ENCODE measurements at places on chromosomes 2 and 18.
A peak's percentile ranks its signal among the peaks of the same experiment; 100 is the strongest.

GRCh38 chr2:100391735-100392515 lies 25.5 kb downstream of the CHST10 start:
- no peak for DNase-seq

- DNase-seq = peak; percentile 58
These were observed 217.2 kb downstream of the TNS1 start for GRCh38 chr2:217785544-217786045.

DNA sequence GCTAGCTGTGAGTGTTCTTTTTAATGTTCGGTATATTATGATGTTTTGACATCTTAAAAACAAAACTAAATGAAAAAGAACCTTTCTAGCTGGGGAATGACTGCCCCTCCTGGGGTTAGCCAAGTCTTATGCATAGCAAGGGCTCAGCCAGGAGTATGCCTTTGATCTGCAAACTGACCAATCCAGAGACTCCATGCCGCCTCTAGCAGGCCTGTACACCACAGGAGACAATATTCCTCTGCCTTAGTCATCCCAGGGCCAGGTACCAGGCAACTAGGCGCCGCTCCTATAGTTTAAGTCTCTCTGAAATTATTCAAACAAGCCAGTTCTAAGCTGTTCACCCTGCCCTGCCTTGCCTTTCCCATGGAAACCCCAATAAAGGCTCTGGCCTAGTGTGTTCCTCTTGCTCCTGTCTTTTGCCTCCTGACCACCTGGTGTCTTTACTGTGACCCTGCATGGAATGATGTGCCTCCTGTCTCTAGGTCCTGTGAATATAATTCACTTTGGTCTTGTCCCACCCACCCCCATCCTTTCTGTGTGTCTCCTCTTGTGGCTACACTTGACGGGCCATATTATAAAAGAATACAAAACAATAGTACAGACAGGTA lies 52.0 kb upstream of the CHN1 start:
- no peak for DNase-seq

GRCh38 chr2:172693037-172693436 lies 42.6 kb upstream of the RAPGEF4 start:
- no peak for DNase-seq

- DNase-seq = no peak
These were observed 806 bp downstream of the RFX8 start for GRCh38 chr2:101473911-101474701.

DNA sequence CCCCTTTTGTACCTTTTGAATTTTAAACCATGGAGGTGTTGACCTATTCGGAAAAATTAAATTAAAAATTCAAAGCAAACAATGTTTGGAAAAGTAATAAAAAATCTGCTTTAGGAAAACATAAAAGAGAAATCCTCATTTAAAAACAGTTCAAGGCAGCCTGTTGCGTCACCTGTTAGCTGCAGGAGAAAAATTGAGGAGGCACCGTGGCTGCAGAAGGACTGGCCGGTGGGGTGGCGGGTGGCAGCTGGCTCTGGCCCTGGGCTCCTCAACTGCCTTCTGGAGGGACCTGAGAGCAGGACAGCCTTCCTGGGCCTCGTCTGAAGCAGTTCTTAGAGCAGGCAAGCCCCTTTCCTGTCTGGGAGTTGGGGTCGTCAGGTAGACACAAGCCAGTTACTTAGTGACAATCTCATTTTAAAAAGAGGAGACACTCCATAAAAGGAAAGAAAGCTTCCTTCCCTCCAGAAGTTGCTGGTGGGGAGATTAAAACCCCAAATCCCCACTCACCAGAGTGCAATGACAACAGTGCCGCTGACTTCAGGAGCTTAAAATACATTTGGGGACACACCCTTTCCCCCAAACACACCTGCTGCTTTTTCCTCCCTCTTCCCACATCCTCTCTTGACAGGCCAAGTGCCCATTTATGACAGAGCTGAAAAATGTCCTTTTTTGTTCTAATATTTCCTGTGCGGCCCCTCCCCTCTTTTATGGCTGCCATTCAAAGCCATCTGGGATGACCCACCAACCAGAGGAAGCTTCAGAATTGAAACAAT lies 9.7 kb downstream of the ZBTB7C start:
- no peak for DNase-seq
